ELF-1 (cell line): ENCODE measurements at places on chromosomes 7 and 10.

GRCh38 chr10:70466951-70467350 lies 11.6 kb upstream of the PALD1 start:
- DNase-seq: no peak

DNA sequence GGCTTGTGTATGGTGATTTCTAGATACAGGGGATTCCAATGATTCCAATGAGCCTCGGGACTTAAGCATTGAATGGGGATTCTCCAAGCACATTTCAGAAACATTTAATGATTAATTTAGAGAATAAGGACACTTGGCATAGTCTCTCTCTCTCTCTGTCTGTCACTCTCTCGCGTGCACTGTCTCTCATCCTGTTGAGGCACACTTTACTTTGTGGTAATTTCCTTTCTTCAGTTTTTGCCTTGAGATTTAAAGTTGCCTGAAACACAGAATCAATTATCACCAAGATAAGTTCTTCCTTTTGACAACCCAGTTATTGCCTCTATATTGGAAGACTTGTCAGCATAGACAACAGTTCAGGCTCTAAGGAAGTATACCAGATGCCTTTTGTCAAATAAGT lies 131.6 kb downstream of the ARID5B start:
- DNase-seq: no peak

DNA sequence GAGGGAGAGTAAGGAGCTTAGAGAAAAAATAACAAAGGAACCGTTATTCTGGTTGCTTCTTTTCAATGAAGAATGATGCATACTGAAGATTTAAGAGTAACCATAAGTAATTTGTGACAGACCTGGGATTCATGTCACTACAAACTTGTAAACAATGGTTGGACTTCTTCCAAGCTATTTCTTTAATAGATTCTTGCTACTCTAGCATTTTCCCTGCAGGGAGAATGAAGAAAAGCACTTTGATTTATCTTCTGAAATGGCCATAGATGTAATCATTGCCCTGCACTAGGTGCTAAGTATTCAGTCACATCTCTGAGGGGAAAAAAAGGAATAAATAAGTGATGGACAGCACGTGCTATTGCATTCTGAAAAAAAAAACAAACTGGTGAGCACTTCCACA lies 606.6 kb upstream of the LRRN3 start:
- DNase-seq: no peak

- no peak for DNase-seq
These were observed 82.6 kb upstream of the LRRC4 start for GRCh38 chr7:128113839-128114238.

GRCh38 chr10:15035385-15036301 lies 8.1 kb upstream of the OLAH start:
- peak; percentile 81 for DNase-seq

DNA sequence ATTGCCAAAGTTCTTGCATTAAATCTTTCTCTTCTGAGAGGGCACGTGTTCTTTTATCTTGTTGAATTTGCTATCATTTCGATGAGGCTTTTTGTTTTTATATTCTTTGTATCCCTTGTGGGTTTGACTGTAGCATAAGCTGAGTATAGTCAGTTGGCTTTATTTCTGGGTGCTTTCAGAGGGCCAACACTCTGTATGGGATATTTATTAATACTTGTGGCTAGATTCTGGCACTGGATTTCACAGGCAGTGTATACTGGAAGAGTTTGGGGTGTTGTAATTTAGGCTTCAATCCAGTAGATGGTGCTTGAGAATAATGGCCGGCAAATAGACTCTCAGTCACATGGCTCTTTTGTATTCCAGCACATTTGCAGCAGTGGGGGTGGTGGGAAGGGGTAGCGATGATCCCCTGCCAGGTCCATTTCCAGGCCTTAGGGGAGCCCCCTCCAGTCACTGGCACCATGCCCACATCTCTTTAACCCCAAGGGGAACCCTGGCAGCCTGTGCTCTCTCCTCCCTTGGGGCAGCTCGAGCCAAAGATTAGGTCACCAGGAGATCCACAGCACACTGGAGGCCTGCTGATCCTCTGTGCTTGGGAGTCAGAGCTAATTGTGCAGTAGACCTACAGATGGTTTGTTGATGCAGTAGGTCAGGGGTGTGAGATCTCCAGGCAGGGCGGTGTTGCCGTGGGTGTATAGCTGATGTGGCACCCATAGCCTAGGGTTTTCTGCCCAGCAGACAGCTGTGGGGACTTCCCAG lies 81.8 kb downstream of the PTPN20 start:
- peak; percentile 57 for DNase-seq

- no peak for DNase-seq
These were observed 160.4 kb downstream of the CAMK1D start for GRCh38 chr10:12509794-12510100.

GRCh38 chr10:25493122-25493893 lies 318.5 kb downstream of the GPR158 start:
- DNase-seq: peak; percentile 80

- DNase-seq: no peak
These were observed 259.2 kb downstream of the HDAC9 start for GRCh38 chr7:18754766-18755165.

DNA sequence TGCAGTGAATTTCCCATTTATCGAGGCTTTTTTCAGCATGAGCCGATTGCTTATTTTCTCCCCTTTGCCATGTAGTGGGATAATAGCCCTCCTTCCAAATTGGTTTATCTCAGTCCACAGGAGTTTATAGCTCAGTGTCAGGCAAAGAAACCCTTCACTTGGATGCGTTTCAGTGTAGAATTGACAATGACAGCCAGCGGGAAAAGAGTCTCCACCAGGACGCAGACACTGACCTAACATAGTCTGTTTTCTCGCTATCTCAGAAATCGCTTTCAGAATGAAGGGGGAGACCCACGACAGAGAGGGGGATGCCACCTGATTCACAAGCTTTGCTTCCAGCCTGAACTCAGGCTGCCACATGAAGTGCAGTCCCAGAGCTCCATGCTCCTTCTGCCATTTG lies 43.5 kb upstream of the TCERG1L start:
- no peak for DNase-seq

- no peak for DNase-seq
These were observed 953.2 kb downstream of the CNTNAP2 start for GRCh38 chr7:147069771-147070170.

GRCh38 chr7:82441669-82442478 lies 1.7 kb downstream of the CACNA2D1 start:
- peak; percentile 57 for DNase-seq

DNA sequence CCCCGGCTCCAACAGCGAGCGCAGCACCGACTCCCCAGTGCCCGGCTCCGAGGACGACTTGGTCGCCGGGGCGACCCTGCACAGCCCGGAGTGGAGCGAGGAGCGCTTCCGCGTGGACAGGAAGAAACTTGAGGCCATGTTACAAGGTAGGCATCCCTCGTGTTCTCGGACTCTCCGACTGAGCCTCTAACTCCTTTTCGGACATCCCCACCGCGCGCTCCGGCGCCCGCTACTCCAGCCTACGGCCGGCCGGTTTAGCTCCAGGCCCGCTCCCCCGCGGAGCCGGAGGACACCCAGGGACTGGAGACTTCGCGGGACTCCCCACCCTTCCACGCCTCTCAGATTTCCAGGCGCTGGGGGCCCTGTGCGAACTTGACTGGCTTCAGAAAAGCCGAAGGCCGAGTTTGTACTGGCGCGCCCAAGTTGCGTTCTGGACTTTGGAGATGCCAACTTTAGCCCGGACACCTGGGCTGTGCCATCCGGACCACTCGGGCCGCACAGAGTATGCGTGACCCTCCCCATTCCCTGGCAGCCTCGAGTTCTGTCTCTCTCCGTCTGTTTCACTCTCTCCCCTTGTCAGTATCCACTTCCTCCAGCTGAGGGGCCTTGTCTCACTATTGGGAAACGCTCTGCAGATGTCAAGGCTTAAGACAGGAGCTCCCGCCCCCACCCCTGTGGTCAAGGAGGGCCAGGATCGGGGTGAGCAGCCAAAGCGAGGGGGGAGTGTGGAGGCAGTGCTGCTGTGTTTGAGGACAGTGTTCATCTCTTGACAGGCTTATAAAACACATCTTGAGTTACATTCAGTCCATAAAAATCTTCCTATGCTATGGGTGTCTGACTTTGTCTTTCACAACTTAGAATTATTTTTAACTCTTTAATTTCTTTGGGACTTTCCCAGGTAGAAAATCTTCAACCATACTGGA lies 777 bp downstream of the BICC1 start:
- DNase-seq: peak; percentile 44

GRCh38 chr10:88642209-88642608 lies 22.0 kb upstream of the LIPF start:
- no peak for DNase-seq

- no peak for DNase-seq
These were observed 109.3 kb downstream of the CPEB3 start for GRCh38 chr10:92181575-92181974.

GRCh38 chr7:130875901-130876300 lies 141.9 kb upstream of the KLF14 start:
- DNase-seq: no peak

DNA sequence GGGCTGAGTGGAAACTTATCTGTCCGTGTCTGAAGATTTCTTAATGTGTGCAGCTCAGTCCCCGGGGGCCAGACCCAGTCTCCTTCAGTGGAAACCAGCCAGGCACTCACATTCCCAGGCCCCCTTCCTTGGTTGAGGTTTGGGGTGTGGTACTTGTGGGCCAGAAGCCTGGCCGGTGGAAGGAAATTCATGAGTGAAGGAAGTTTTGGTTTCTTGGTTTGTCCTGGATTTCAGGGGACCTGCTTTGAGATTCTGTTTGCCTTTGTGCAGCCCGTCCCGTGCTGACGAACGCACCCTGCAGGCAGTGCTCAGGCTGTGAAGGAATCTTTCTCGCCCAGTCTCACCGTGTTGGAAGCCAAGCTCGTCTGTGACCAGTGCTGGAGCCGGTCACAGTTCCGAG lies 2.9 kb downstream of the INPP5A start:
- peak; percentile 61 for DNase-seq

DNA sequence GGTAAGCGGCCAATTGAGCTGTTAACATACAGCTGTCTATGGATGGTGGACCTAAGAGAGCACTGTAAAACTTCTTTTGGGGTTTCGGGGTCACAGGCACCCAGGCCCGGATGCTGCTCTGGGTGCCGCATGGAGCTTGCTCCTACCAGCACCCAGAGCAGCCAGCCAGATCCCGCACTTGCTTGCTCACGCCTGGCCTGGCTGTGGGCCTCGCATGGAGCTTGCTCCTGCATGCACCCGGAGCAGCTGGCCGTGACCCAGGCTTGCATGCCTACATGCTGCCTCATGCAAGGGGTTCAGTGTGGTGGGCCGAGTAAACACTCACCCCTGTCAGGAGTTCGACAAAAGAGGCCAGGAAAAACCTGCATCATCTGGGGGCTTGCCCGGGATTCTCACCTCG lies 896.9 kb downstream of the SORCS1 start:
- DNase-seq: no peak

GRCh38 chr10:50375051-50375452 lies 123.7 kb upstream of the ASAH2 start:
- peak; percentile 17 for DNase-seq

DNA sequence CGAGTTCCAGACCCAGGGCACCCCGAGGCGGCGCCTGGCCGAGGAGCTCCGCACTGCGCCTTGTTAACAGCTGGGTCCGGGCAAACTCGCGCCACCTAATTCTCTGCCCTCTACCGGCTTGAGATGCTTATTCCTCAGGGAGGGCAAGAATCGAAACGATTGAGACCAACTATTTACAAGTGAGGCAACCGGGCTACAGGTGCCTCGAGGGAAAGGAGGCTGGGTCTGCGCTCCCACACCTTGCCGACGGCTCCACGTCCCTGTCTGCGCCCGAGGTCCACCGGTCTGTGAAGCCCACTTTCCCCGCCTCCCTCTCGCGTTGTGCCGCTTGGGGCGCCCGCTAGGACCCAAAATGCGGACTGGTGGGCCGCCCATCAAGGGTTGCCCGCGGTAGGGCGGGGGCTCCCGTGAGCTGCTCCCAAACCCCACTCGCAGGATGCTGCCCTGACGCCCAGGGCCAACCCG lies 527 bp downstream of the AKR1B1 start:
- peak; percentile 76 for DNase-seq

- DNase-seq: no peak
These were observed 255.7 kb downstream of the TNS3 start for GRCh38 chr7:47326220-47326619.

GRCh38 chr7:45978010-45978681 lies 57.1 kb upstream of the IGFBP3 start:
- peak; percentile 68 for DNase-seq

DNA sequence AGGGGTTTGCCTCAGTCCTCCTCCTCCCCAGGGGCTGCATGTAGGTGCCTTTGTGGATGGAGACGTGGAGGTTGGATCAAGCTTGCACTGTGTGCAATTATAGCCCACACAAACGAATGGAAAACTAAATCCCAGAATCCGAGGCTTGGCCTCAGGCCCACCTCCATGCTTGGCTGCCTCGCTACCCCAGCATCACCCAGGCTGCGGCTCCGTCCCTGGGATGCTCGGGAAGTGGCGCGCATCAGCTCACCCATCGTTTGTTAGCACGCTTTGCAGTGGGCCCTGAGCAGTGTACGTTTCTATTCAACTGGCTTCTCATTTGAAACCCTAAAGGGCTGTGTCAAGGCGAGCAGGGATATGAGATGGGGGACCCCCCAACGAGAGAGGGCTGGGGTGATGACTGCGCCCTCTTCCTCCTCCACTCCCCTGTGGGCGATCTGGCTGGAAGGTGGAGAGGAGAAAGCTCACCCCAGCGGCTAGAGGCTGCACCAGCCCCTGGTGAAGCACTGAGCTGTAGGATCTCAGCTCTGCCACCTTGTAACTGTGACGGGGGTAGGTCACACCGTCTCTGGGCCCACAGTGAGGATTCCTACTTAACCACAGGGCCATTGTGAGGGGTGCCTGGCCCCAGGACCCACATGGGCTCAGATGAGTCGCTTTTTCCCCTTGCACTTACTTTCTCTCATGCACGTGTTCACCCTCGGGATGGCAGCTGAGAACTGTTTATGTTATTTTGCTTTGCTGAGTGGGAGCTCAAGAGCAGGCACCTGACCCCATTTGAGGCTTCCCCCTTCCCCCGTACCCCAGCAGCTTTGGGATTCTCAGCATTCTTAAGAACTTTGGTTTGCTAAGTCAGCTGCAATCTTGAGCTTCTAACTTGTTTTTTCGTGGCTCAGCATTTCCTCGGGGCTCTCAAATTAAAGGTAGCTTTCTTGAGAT lies 12.7 kb upstream of the BTBD16 start:
- no peak for DNase-seq

DNA sequence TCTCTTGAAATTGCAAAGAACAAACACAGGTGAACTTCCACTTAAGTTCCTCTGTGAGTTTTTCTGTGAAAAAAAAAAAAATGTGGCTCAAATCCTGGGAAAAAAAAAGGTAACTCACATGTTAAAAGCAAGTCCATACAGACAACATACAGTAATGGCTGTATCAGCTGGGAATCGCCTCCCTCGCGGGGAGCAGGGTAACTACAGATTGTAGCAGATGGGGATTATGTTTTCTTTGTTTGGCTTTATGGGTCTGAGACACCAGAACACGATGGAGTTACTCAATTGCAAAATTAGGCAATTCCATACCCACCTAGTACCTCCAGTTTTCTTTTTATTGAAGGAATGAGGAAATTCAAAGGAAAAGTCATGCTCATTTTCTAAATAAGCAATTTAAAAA lies 42.3 kb downstream of the FEZF1 start:
- DNase-seq: no peak

GRCh38 chr7:45089341-45089891 lies 647 bp upstream of the NACAD start:
- DNase-seq: peak; percentile 96

GRCh38 chr7:69537691-69538090 lies 60.6 kb upstream of the AUTS2 start:
- no peak for DNase-seq
